ENCODE measurements at places on chromosomes 6 and 20.

GRCh38 chr6:10824819-10825218 is 13.5 kb downstream of the MAK start:
- DNase-seq: no peak

DNA sequence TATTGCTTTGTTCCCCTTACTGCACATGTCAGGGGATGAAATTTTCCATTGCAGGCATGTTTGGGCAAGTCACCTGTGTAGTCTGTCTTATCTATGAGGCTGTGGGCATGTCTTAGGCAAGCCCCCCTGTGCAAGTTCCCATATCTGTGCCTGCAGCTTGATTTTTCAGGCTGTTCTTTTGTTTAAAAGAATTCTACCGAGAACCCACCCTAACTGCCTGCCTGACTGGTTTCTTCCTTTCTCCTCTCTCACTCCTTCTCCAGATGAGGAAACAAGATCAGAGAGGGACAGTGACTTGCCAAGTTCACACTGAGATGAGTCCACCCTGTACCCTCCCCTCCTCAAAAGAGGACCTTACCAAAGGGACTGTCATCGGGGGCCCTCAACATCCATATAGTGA is 11.0 kb downstream of the TREML2 start:
- DNase-seq: no peak

- no peak for DNase-seq
Measured at GRCh38 chr6:15790116-15790515, 127.3 kb upstream of the DTNBP1 start.

DNA sequence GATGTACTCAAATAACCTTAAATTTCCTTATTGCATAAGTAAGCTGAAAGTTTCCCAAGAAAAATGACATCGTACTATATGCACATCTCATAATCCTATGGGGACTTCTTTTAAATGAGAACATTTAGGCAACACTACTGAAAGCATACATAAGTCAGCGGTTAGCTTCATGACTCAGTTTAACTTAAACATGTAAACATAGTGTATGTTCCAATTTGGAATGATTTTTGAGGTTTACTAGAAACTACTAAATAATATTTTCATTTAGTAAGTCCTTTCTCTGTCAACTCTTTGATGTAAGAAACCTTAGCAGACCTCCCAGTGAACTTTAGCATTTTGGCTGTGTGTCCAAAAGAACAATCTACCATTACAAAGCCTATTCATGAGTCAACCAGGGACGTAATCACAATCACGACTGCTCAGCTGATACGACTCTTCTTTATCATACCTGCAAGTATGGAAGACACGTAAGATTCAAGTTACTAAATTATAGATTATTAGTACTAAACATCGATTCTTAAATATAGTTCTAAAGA is 19.3 kb downstream of the HIVEP2 start:
- DNase-seq: no peak

GRCh38 chr20:44367746-44368145 is 12.2 kb downstream of the HNF4A start:
- DNase-seq: no peak

- DNase-seq: no peak
Measured at GRCh38 chr6:113092795-113093194, 745.7 kb downstream of the RFPL4B start.

DNA sequence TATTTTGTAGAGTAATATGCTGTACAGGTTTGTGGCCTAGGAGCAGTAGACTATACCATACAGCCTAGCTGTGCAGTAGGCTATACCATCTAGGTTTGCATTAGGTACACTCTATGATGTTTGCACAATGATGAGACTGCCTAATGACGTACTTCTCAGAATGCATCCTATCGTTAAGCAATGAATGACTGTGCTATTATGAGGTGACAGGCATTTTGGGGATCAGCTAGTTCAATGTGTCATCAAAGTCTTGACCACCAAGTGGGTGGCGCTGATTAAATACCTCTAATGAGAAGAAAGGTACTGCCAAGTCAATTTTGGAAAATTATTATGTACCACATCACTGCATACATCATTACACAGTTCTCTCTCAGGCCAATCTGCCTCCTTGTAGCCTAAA is 190.2 kb downstream of the BACH2 start:
- DNase-seq: no peak

- no peak for DNase-seq
Measured at GRCh38 chr6:43786664-43787329, 16.8 kb downstream of the VEGFA start.
